Foreskin keratinocyte (primary cell): ENCODE measurements at places on chromosomes 2 and 18. TPM values are rescaled to one million over a fixed set of nuclear protein-coding genes. Genes with fewer than 3 reads are reported as not detected.

The ABHD1 gene
- total RNA-seq: not detected in 2 replicates

The OSBPL1A gene
- total RNA-seq: 24.7 and 25.5 TPM in 2 replicates

The TXNDC2 gene
- total RNA-seq: not detected in 2 replicates

The CEP76 gene
- 7.9 and 9.0 TPM in 2 replicates for total RNA-seq

The TEKT4 gene
- not detected in 2 replicates for total RNA-seq

The MYOM1 gene
- total RNA-seq: 0.07 and 0.11 TPM in 2 replicates

The MREG gene
- 23.5 and 25.9 TPM in 2 replicates for total RNA-seq

The ITPRIPL1 gene
- total RNA-seq: 7.2 and 7.7 TPM in 2 replicates

The FTCDNL1 gene
- total RNA-seq: 1.1 and 1.4 TPM in 2 replicates

The SERPINB12 gene
- 0.07 and 0.10 TPM in 2 replicates for total RNA-seq

The CNDP1 gene
- not detected in 2 replicates for total RNA-seq

The SERPINB2 gene
- total RNA-seq: 129 and 205 TPM in 2 replicates

The ATG4B gene
- 43.0 and 48.4 TPM in 2 replicates for total RNA-seq

The NCKAP1 gene
- 165 and 168 TPM in 2 replicates for total RNA-seq
